Progenitor cell of endocrine pancreas (in vitro differentiated cells): ENCODE measurements at places on chromosomes 7 and 10. TPM values are rescaled to one million over a fixed set of nuclear protein-coding genes. Genes with fewer than 3 reads are reported as not detected.

GRCh38 chr10:118931436-118931835 lies 98.1 kb upstream of the NANOS1 start:
- H3K4me1 ChIP-seq = peaks cover 11% of the 10 kb centered on the region
- no peak for DNase-seq
- H3K4me3 ChIP-seq = no peak overlapping the region
- no peaks in the 10 kb centered on the region for H3K27me3 ChIP-seq
- no peaks in the 10 kb centered on the region for H3K36me3 ChIP-seq

GRCh38 chr10:125096371-125096770 lies 64.0 kb downstream of the CTBP2 start:
- peak overlapping the region; percentile 59 for H3K27ac ChIP-seq
- H3K27me3 ChIP-seq = no peaks in the 10 kb centered on the region
- peaks cover 27% of the 10 kb centered on the region for H3K4me1 ChIP-seq
- no peak overlapping the region for H3K4me3 ChIP-seq
- H3K36me3 ChIP-seq = peaks cover 5% of the 10 kb centered on the region
- no peak for DNase-seq

DNA sequence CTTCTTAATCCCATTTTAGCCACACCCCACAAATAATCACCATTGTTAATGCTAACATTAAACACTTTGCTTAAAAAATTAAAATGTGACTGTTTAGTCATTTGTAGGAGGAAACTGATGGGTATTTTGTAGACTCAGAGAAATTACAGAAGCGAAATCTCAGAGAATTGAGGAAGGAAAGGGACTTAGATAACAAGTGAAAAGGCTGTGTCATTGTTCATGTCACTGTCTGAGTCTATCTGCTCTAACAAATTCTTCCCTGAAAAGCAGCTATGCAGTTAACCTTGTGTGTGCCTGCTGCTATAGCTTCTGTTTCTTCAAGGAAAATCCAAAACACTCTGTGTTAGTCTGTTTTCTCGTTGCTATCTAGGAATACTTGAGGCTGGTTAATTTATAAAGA lies 40.9 kb upstream of the PLXDC2 start:
- H3K27ac ChIP-seq = no peak overlapping the region
- peaks cover 2% of the 10 kb centered on the region for H3K4me1 ChIP-seq
- no peak for DNase-seq
- H3K4me3 ChIP-seq = no peak overlapping the region

GRCh38 chr7:16428672-16429071 lies 7.3 kb upstream of the CRPPA start:
- peaks cover 5% of the 10 kb centered on the region for H3K4me1 ChIP-seq
- no peak overlapping the region for H3K4me3 ChIP-seq
- no peak for DNase-seq
- H3K27me3 ChIP-seq = no peaks in the 10 kb centered on the region
- H3K36me3 ChIP-seq = no peaks in the 10 kb centered on the region

- no peaks in the 10 kb centered on the region for H3K36me3 ChIP-seq
- H3K27me3 ChIP-seq = peaks cover 22% of the 10 kb centered on the region
- no peak overlapping the region for H3K27ac ChIP-seq
- H3K4me3 ChIP-seq = no peak overlapping the region
- no peak for DNase-seq
- no peaks in the 10 kb centered on the region for H3K4me1 ChIP-seq
Observed at GRCh38 chr7:149795126-149795525, 21.7 kb upstream of the ZNF467 start.

IL6 gene
- total RNA-seq = not detected in 2 replicates

TFR2 gene
- total RNA-seq = 0.62 and 0.93 TPM in 2 replicates

DNA sequence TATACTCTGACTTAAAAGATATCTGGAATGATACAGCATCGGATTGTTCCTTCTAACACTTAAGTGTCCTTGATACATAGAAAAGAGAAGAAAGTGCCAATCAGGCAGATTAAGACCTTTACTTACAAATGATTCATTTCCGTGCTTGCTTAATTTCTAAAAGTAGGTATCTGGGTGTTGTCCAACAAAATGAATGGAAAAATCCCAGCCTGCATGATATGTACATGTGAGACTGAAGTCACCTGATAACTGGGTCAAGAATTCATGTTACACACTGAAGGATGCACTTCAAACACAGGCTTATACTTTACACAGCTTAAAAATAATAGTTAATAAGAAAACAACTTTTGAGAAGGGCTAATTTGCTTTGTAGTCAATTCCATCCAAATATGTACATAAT lies 25.2 kb upstream of the PLXDC2 start:
- H3K36me3 ChIP-seq = no peaks in the 10 kb centered on the region
- no peaks in the 10 kb centered on the region for H3K27me3 ChIP-seq
- H3K27ac ChIP-seq = no peak overlapping the region

GRCh38 chr7:35593899-35594298 lies 101.0 kb downstream of the HERPUD2 start:
- no peaks in the 10 kb centered on the region for H3K27me3 ChIP-seq
- H3K4me1 ChIP-seq = no peaks in the 10 kb centered on the region
- H3K27ac ChIP-seq = no peak overlapping the region

GRCh38 chr10:69914398-69915214 lies 112.9 kb downstream of the COL13A1 start:
- H3K27me3 ChIP-seq = peaks cover 23% of the 10 kb centered on the region
- H3K4me3 ChIP-seq = no peak overlapping the region
- H3K27ac ChIP-seq = no peak overlapping the region
- no peaks in the 10 kb centered on the region for H3K36me3 ChIP-seq
- H3K4me1 ChIP-seq = peaks cover 10% of the 10 kb centered on the region
- peak; percentile 74 for DNase-seq

DNA sequence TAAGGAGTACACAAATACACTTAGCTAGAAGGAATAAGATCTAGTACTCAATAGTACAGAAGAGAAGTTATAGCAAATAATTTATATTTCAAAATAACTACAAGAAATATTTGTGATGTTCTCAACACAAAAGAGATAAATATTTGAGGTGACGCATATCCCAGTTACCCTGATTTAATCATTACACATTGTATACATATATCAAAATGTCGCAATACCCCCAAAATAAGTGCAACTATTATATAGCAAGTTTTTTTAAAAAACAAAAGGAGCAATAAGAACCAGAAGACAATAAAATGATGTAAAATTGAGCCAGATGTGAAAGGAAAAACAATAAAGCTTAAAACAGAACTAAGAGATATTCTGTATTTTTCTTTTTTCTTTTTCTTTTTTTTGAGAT lies 59.3 kb upstream of the KIAA1217 start:
- H3K4me3 ChIP-seq = no peak overlapping the region
- no peak overlapping the region for H3K27ac ChIP-seq
- H3K27me3 ChIP-seq = no peaks in the 10 kb centered on the region
- no peak for DNase-seq

- DNase-seq = no peak
- H3K36me3 ChIP-seq = no peaks in the 10 kb centered on the region
- H3K4me3 ChIP-seq = no peak overlapping the region
- H3K27ac ChIP-seq = no peak overlapping the region
- no peaks in the 10 kb centered on the region for H3K4me1 ChIP-seq
Observed at GRCh38 chr7:112517487-112517886, 36.7 kb downstream of the LSMEM1 start.

DNA sequence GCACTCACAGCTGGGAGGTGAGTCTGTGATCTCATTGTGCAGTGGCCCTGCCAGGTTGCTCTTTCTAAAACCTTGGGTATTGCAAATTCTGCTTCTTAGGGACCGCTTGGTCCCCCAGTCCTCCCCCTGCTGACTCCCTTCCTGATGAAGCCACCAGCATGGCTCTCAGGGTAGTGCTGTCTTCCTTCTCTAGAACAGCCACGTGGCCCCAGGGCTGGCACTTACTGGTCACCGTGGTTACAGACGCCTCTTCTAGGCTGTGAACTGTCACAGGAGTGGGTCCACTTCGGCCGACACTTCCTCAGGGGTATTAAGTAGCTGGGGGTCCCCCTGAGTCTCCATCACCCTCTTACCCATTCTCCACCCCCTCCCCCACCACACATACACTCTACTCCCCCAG lies 2.7 kb upstream of the HTRA1 start:
- peaks cover 4% of the 10 kb centered on the region for H3K4me1 ChIP-seq
- DNase-seq = no peak
- H3K4me3 ChIP-seq = no peak overlapping the region
- H3K27ac ChIP-seq = no peak overlapping the region

DNA sequence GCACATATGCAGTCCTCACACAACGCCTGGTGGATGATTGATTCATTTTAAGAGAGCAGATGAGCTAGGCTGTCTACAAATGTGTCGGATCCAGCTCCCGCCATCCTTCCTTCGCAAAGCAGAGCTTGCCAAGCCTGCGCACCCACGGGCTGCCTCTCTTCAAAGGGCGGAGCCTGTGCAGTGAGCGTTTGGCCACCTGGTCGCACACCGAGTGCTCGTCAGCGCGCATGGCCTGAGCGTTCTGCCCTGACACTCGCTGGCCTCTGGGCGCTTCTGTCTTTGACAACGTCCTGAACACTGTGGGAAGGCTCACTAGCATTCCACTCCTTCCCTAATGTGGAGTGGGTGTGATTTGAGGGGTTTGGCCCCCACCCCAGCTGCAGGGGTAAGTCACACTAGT lies 47.1 kb upstream of the TMEM72 start:
- H3K27me3 ChIP-seq = peaks cover 38% of the 10 kb centered on the region
- peak; percentile 28 for DNase-seq
- H3K36me3 ChIP-seq = no peaks in the 10 kb centered on the region
- H3K27ac ChIP-seq = peak overlapping the region; percentile 97
- H3K4me3 ChIP-seq = peak overlapping the region; percentile 84
- H3K4me1 ChIP-seq = peaks cover 11% of the 10 kb centered on the region

- peaks cover 13% of the 10 kb centered on the region for H3K36me3 ChIP-seq
- no peak for DNase-seq
- no peak overlapping the region for H3K27ac ChIP-seq
- no peak overlapping the region for H3K4me3 ChIP-seq
Observed at GRCh38 chr10:77741746-77742145, 104.1 kb upstream of the KCNMA1 start.

- H3K4me1 ChIP-seq = peaks cover 16% of the 10 kb centered on the region
- no peaks in the 10 kb centered on the region for H3K36me3 ChIP-seq
- H3K27me3 ChIP-seq = peaks cover 49% of the 10 kb centered on the region
- no peak overlapping the region for H3K4me3 ChIP-seq
- no peak for DNase-seq
Observed at GRCh38 chr10:69829775-69830174, 28.1 kb downstream of the COL13A1 start.

- no peaks in the 10 kb centered on the region for H3K36me3 ChIP-seq
- DNase-seq = no peak
- H3K4me3 ChIP-seq = peak overlapping the region; percentile 10
- H3K27me3 ChIP-seq = no peaks in the 10 kb centered on the region
Observed at GRCh38 chr10:16891375-16892313, 74.4 kb upstream of the RSU1 start.

DNA sequence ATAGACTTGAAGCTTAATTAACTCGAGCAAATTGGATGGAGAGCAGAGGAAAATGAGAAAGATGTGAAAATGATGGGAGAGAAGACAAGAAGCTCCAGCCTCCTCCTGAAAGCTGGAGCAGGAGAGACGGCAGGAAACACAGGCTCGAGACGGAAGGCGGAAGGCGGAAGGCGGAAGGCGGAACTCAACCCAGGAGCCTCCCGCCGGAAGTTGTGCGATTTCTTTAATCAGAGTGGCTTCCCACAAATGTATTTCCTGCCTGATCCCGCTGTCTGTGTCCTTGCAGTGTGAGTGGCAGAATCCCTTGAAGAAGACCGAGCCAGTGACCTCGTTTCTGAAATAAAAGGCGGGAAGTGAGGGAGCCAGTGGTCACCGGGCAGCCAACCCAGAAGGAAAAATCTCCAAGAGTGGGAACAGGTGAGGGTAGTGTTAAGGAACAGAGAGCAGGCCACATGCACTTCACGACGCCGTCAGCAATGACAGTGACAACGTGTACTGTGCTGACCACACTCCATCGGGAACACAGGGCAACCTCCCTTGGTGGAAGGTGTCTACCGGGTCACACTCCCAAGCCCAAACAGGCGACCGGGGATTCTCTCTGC lies 117.0 kb upstream of the RNF32 start:
- peaks cover 3% of the 10 kb centered on the region for H3K27me3 ChIP-seq
- no peak for DNase-seq
- H3K36me3 ChIP-seq = no peaks in the 10 kb centered on the region
- H3K4me1 ChIP-seq = peaks cover 18% of the 10 kb centered on the region
- H3K4me3 ChIP-seq = no peak overlapping the region

SEC31B gene
- 24.0 and 25.5 TPM in 2 replicates for total RNA-seq

CNNM1 gene
- 0.36 and 0.38 TPM in 2 replicates for total RNA-seq

- no peaks in the 10 kb centered on the region for H3K36me3 ChIP-seq
- DNase-seq = no peak
- H3K27ac ChIP-seq = no peak overlapping the region
- H3K4me3 ChIP-seq = no peak overlapping the region
- no peaks in the 10 kb centered on the region for H3K4me1 ChIP-seq
Observed at GRCh38 chr7:24325708-24326107, 41.7 kb downstream of the NPY start.

DNA sequence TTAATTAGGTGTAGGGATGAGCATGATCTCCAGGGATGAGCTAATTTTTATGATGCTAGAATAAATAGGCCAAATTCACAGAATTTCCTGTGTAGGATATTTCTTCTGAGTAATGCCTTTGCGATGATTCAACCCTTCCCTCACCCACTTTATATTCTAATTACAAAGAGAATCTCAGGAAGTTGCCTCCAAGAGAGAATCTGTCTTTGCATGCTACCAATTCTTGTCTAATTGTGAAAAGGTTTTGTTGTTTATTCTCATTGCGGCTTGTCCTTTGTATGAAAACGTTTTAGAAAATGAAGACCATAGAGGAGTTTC lies 6.3 kb downstream of the C7orf57 start:
- peaks cover 34% of the 10 kb centered on the region for H3K27me3 ChIP-seq
- no peak overlapping the region for H3K27ac ChIP-seq
- no peaks in the 10 kb centered on the region for H3K36me3 ChIP-seq
- H3K4me3 ChIP-seq = no peak overlapping the region

TEX47 gene
- not detected in 2 replicates for total RNA-seq

- no peak for DNase-seq
- no peak overlapping the region for H3K4me3 ChIP-seq
- peak overlapping the region; percentile 66 for H3K27ac ChIP-seq
- H3K4me1 ChIP-seq = peaks cover 10% of the 10 kb centered on the region
- no peaks in the 10 kb centered on the region for H3K27me3 ChIP-seq
- H3K36me3 ChIP-seq = peaks cover 57% of the 10 kb centered on the region
Observed at GRCh38 chr7:76346778-76347177, 12.0 kb downstream of the YWHAG start.

OR2A1 gene
- 0.12 TPM in 1 of 2 replicates, not detected in the other for total RNA-seq

DNA sequence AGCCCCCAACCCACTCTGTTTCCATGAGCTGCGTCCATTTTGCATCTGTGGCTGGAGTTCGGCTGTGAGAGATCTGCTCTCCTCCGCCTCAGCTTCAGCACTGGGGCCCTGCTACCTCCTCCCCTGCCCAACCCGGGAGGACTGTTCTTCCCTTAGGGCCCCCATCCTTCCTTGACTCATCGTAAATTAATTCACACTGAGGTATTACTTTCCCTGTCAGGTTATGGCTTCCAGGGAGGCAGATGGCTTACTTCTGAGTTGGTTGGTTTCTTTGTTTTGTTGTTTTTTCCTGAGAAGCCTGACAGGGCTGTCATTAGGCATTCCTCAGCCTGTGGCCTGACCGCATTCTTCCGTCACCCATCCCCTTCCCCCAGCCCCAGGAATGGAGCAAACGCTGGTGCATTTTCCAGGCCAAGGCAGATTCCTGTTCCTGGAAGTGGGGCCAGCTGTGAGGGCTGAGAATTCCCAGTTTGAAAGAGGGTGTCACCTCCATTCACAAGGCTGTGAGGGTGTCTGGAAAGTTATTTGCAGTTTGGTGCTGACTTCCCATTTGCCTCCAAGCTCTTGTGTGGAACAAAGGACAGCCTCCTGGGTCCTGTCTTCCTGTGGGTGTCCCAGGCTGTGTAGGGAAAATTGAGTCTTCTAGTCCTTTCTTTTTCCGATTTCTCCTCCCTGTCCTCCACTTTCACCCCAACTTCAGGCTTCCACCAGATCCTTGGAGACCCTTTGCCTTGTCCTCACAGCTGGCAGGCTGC lies 11.7 kb downstream of the CPA5 start:
- no peak overlapping the region for H3K4me3 ChIP-seq
- peak overlapping the region; percentile 98 for H3K27ac ChIP-seq
- DNase-seq = peak; percentile 38
- H3K36me3 ChIP-seq = peaks cover 1% of the 10 kb centered on the region
- peaks cover 25% of the 10 kb centered on the region for H3K4me1 ChIP-seq
- no peaks in the 10 kb centered on the region for H3K27me3 ChIP-seq
